ENCODE measurements at places on chromosomes 6 and 20. TPM values are rescaled to one million over a fixed set of nuclear protein-coding genes. Genes with fewer than 3 reads are reported as not detected.

- no peak overlapping the region for H3K4me3 ChIP-seq
- H3K36me3 ChIP-seq: no peaks in the 10 kb centered on the region
- H3K27me3 ChIP-seq: no peaks in the 10 kb centered on the region
- peaks cover 28% of the 10 kb centered on the region for H3K4me1 ChIP-seq
Observed at GRCh38 chr20:8398263-8399051, 266.4 kb downstream of the PLCB1 start.

GRCh38 chr20:34084227-34084923, 27.7 kb downstream of the EIF2S2 start:
- H3K4me3 ChIP-seq: no peak overlapping the region
- H3K27me3 ChIP-seq: no peaks in the 10 kb centered on the region
- H3K27ac ChIP-seq: peak overlapping the region; percentile 52
- no peak for DNase-seq
- peaks cover 24% of the 10 kb centered on the region for H3K36me3 ChIP-seq

C6orf141 gene
- not detected for total RNA-seq

TMEM244 gene
- not detected for total RNA-seq

RIMS4 gene
- total RNA-seq: not detected

GRCh38 chr6:165448210-165448609, 138.8 kb upstream of the C6orf118 start:
- H3K4me3 ChIP-seq: no peak overlapping the region
- H3K27ac ChIP-seq: no peak overlapping the region
- H3K4me1 ChIP-seq: no peaks in the 10 kb centered on the region
- no peaks in the 10 kb centered on the region for H3K27me3 ChIP-seq

SAPCD1 gene
- 25.2 TPM for total RNA-seq

DNA sequence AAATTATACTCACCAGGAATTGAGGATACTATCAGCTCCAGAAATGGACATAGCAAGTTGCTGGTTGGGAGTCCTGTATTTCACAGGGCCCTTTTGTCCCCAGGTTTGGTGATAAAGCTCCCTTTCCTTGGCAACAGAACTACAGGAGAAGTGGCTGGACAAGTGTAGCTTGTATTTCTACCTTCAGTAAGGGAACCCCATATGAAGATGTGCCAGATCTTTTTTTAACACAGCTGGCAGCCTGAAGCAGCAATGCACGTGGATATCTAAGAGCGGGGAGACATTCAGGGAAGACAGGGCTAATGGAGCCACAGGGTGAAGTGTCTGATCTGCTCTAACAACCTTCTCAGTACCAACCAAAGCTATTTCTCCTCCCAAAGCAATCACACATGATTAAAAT, 373.9 kb upstream of the ID4 start:
- DNase-seq: no peak
- H3K36me3 ChIP-seq: no peaks in the 10 kb centered on the region
- no peak overlapping the region for H3K4me3 ChIP-seq
- no peaks in the 10 kb centered on the region for H3K27me3 ChIP-seq

C6orf15 gene
- not detected for total RNA-seq

FOXC1 gene
- 0.57 TPM for total RNA-seq

DNA sequence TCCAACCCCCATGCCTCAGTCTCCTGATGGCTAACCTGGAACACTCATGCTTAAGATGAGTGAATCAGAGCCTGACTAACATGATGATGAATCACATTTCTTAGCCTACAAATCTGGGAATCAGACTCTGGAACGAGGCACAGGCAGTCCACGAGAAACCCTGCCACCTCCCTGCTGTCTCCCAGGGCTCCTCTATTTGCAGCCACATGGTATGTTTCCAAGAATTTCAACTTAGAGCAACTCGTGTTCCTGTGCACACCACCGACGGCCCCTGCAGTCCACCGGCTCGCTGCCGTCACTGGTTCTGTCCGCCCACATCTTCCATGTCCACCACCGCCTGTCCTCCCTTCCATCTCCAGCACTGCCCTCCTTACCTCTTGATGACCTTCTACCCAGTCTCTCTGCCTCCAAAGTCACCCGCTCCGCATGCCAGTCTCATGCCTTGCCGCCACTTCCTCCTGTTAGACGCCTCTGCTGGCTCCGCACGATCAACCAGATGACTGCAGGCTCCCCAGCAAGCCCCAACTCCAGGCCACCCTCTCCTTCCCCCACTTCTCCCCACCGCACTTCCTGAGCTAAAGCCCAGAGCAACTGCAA, 87.6 kb downstream of the AGPAT4 start:
- peaks cover 4% of the 10 kb centered on the region for H3K27me3 ChIP-seq
- DNase-seq: no peak
- H3K27ac ChIP-seq: peak overlapping the region; percentile 6
- peaks cover 13% of the 10 kb centered on the region for H3K4me1 ChIP-seq

CEP250 gene
- 90.0 TPM for total RNA-seq

DNA sequence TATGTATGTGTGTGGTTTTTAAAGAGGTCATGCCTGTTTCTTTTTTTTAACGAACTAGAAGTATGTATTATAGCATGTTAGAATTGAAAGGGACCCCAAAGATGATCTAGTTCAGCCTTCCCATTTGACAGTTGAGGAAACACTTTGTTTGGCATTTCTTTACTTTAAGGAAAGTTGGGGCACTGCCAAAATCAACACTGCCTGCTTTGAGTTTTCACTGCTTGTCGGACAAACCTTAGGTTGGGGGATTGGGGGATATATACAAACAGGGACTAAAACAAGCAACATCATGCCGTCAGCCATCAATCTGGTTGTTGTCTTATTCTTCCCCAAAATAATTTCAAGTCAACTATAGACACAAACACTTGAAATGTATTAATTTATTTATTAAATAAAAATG, 14.1 kb upstream of the CALHM6 start:
- peaks cover 55% of the 10 kb centered on the region for H3K4me1 ChIP-seq
- H3K4me3 ChIP-seq: peak overlapping the region; percentile 64
- peaks cover 6% of the 10 kb centered on the region for H3K27me3 ChIP-seq
- peak overlapping the region; percentile 63 for H3K27ac ChIP-seq
- DNase-seq: no peak

- peaks cover 14% of the 10 kb centered on the region for H3K4me1 ChIP-seq
- H3K27ac ChIP-seq: no peak overlapping the region
- no peak for DNase-seq
- H3K4me3 ChIP-seq: no peak overlapping the region
- no peaks in the 10 kb centered on the region for H3K36me3 ChIP-seq
Observed at GRCh38 chr20:24106150-24106800, 117.7 kb upstream of the GGTLC1 start.

ARFRP1 gene
- total RNA-seq: 87.0 TPM

- no peak overlapping the region for H3K27ac ChIP-seq
- no peak for DNase-seq
- H3K27me3 ChIP-seq: peaks cover 11% of the 10 kb centered on the region
- no peaks in the 10 kb centered on the region for H3K4me1 ChIP-seq
- H3K36me3 ChIP-seq: no peaks in the 10 kb centered on the region
Observed at GRCh38 chr20:34843421-34843820, 18.0 kb upstream of the NCOA6 start.

- no peak overlapping the region for H3K27ac ChIP-seq
- no peaks in the 10 kb centered on the region for H3K27me3 ChIP-seq
- H3K4me1 ChIP-seq: no peaks in the 10 kb centered on the region
- DNase-seq: no peak
- no peaks in the 10 kb centered on the region for H3K36me3 ChIP-seq
- no peak overlapping the region for H3K4me3 ChIP-seq
Observed at GRCh38 chr20:50645253-50646068, 45.9 kb downstream of the RIPOR3 start.

DNA sequence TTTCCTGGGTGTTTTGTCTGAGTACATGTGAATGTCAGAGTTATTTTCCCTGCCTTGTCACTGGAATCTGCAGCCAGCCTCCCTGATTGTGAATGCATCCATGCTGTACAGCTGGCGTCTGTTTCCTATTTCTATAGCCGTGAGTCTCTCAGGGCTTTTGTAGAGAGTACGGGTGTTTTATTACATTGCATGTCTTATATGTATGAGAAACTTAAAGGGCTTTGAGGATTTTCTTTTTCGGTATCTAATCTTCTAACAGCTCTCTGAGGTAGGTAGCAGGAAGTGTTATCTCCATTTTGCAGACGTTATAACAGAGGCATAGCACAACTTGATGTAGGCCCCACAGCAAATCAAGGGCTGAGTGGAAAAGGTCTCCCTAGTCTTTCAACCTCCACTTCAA, 272.9 kb downstream of the PRL start:
- DNase-seq: no peak
- H3K27me3 ChIP-seq: no peaks in the 10 kb centered on the region
- H3K27ac ChIP-seq: no peak overlapping the region
- H3K36me3 ChIP-seq: peaks cover 5% of the 10 kb centered on the region

GRCh38 chr6:24614043-24614420, 32.0 kb downstream of the KIAA0319 start:
- no peak overlapping the region for H3K27ac ChIP-seq
- H3K36me3 ChIP-seq: no peaks in the 10 kb centered on the region
- no peak overlapping the region for H3K4me3 ChIP-seq
- no peak for DNase-seq
- no peaks in the 10 kb centered on the region for H3K4me1 ChIP-seq

DNA sequence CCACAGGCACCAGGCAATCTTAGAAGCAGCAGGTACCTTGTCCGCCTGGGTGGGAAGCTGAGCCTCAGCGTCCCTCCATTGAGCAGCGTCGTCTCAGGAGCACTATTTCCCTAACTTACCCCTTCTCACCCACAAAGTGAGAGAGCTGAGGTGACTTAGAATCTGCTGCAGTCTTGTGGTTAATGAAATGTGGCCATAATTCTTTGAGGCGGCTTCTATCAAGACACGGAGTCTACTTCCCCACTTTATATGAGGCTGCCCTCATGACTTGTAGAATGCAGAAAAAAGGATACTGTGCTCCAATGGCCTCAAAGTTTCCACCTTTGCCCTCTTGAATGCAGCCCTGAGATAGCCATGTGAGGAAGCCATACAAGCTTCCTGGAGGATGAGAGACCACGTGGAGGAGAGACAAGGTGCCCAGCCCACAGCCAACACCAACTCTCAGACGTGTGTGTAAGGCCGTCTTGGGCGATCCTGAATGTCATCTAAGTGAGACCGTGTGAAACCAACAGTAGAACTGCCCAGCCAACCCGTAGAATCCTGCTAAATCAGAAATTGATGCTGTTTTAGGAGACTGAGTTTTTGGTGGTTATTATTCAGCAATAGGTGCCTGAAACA, 9.1 kb upstream of the TAGAP start:
- peak; percentile 68 for DNase-seq
- H3K4me3 ChIP-seq: peak overlapping the region; percentile 72
- H3K27ac ChIP-seq: peak overlapping the region; percentile 99

TMC2 gene
- not detected for total RNA-seq

Measured in natural killer cell treated with Interleukin-12 subunit alpha and Interleukin-12 subunit beta and Interleukin-15 and Interleukin-18, amount 100 ng/mL, for 72 hours (primary cell).